IPS DF 6.9 (cell line): ENCODE measurements at places on chromosomes 12 and 14.

DNA sequence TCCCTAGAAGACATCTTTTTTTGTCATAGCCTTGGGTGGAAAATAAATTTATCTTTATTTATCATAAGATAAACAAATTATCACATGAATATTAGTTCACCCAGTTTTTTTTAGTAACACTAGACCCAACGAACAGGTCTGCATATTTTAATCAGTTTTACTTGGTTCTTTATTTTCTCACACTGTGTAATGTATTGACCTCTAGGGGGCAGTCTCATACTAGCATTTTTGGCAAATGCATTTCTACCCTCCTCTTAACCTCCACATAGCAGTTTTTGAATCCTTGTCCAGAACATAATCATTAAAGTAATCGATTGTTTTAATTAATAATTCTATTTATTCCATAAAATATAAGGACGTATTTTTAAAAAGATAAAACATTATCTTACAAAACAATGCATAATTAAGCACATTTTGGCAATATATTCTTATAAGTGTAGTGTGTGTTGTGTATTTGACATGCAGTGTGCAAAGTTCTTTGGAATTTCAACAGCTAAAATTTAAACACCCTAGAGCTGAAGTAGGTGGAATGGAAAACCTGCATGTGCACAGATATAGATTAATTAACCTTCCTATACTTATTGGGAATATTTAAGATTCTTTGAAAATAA lies 31.6 kb upstream of the PTPRQ start:
- DNase-seq = peak; percentile 16

- no peak for DNase-seq
Measured at GRCh38 chr14:99747582-99748330, 45.5 kb upstream of the EML1 start.

- no peak for DNase-seq
Measured at GRCh38 chr14:101972126-101972866, 7.9 kb downstream of the DYNC1H1 start.

DNA sequence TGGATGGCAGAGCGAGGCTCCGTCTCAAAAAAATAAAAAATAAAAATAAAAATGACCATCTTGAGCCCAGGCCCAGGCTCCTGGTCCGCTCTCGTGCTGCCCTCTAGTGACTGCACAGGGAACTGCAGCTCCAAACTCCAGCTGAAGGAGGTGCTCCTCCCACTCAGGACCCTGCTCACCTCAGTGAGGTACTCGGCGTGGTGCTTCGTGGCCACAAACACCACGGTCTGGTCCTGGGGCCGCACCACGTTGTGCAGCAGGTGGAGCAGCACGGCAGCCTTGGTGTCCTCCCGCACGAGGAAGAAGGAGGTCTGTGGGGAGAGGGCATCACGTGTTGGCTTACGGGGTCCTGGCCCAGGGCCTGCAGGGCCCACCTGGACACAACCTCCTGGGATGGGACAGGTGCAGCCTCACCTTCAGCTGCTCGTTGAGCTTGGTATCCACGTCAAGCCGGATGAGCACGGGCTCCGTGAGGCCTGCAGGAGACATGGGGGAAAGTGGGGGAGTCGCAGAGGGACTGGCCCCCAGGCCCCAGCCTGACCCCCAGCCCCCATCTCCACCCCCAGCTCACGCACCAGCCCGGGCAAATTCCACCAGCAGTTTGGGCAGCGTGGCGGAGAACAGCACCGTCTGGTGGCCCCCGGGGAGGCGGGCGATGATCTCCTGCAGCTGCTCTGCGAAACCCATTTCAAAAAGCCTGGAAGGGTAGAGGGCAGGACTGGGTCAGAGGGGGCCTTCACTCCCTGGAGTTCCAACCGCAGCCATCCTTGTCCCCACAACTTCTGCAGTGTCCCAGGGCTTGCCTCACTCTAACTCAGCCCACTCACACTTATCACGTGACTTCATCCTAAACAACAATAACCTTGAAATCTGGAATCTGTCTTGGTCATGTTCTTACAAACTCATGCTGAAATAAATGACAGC lies 10.6 kb downstream of the DDX54 start:
- no peak for DNase-seq

- DNase-seq = no peak
Measured at GRCh38 chr12:54135621-54136350, 53.0 kb downstream of the SMUG1 start.

DNA sequence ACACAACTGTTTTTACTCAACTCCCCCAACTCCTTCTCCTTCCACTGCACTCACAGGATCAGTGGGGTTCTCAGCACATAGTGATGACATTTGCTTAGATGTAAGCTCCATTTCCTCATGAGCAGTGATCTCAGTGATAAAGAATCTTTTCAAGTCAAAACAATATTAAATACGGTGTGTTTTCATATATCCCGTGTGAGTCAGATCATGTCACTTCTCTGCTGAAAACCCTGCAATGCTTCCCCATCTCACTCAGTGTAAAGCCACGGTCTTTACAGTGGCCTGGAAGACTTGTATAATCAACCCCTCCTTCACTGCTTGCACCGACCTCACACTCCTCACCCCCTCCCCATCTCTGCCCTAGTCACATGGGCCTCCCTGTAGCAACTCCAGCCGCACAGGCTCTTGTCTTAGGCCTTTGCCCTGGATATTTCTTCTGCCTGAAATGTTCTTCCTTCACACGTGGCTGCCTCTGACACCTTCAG lies 149.7 kb upstream of the ARHGAP5 start:
- DNase-seq = no peak

GRCh38 chr14:31070431-31070830 lies 44.3 kb upstream of the STRN3 start:
- no peak for DNase-seq

GRCh38 chr12:41950455-41950854 lies 194.2 kb downstream of the GXYLT1 start:
- DNase-seq = no peak
